ENCODE measurements at places on chromosomes 7 and 10.

- DNase-seq: no peak
Observed at GRCh38 chr7:95863623-95864022, 91.3 kb downstream of the DYNC1I1 start.

GRCh38 chr10:33453081-33454025, 118.9 kb upstream of the NRP1 start:
- peak; percentile 78 for DNase-seq

- no peak for DNase-seq
Observed at GRCh38 chr10:28575852-28576251, 42.9 kb downstream of the WAC start.

DNA sequence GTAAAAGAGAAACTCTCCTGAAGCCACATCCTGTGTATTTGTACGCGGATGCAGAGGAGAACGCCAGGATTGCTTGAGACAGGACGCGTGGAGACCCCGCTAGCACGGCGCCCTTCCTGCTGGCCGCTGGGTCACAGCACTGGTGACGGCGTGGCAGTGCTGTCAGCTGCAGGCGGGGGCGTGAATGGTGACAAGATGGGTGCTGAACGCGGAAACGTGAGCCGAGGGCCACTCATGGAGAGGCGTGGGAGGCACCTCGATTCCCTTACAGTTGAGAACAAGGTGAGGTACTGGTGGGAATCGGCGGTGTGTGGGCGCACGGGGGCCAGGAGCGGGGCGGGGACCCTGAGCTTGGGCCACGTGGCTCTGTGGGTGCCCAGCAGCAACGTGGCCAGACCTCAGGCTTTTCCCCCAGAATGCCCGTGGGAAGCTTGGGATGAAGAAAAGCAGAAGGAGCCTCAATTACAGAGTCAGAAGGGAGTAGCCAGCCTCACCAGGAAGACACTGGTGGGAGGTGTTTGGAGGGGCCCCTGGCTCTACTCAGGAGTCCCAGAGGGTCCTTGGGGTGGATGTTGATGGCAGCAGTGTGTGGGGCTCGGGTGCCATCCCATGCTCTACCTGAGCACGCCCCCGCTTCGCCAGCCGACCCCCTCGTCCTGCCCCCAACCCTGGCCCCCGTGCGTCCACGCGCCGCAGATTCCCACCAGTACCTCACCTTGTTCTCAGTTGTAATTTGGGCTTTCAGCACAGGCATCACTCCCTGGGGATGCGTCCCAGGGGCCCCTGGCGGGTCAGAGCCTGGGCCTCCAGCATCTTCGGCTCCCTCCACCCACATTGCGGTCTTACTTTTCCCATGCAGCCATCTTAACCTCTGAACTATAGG, 208.4 kb upstream of the TCERG1L start:
- DNase-seq: no peak

DNA sequence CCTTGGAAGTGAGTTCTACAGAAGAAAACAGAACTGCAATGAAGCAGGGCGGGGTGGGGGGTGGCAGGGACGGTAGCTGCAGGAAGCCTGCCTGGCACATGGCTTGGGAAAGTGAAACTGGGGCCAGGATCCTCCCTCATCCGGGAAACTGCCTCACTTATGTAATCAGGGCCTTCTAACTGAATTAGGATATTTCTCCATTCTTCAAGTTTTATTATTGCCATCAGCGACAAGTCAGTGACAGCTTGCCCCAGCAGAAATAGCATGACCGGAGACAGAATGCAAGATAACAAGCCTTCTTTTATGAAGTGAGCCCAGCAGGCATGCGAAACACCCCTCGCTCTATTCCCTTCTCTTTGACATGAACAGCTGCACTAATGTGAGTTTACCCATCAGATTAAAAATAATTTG, 77.5 kb upstream of the CACUL1 start:
- DNase-seq: peak; percentile 36

GRCh38 chr10:47283101-47283630, 16.8 kb upstream of the GDF10 start:
- no peak for DNase-seq

- DNase-seq: peak; percentile 4
Observed at GRCh38 chr10:25820874-25821273, 113.2 kb upstream of the MYO3A start.

DNA sequence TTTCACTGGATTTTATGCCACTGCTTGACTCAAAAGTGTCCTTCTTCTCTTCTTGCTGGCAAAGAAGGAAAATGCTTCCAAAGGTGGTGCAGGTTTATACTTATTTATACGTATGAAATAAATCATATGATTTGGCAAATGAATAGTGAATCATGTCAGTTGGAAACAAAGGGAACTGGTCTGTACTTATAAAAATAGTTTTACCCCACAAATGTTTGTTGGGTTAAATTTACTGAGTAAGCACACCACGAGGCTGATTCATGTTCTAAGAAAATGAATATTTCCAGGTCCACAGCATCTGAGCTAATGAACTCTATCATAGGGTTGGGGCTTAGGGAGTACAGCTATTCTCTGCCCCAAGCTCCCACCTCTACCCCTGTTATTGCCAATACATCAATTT, 232.2 kb downstream of the TRIL start:
- no peak for DNase-seq

DNA sequence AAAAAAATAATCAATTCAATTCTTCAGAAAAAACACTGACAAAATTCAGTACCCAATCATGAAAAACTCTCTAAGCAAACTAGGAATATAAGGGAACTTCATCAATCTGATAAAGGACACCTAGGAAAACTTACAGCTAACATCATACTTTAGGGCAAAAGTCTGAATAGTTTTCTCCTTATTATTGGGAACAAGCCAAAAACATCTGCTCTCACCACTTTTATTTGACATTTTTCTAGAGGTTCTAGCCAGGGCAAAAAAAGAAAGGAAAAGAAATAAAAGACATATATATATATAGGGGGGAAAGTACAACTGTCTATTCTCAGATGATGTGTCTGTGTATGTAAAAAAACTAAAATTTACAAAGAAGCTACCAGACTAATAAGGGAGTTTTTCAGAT, 19.0 kb downstream of the CDK6 start:
- no peak for DNase-seq

- no peak for DNase-seq
Observed at GRCh38 chr7:45173596-45174327, 16.2 kb downstream of the RAMP3 start.
